Stimulated activated CD8-positive, alpha-beta memory T cell treated with anti-CD3 and anti-CD28 coated beads, Interleukin-7, amount 100 ng/mL, for 1 hour (primary cell): ENCODE measurements at places on chromosomes 12 and 14.

- no peak for DNase-seq
These were observed 606 bp downstream of the TNFAIP2 start for GRCh38 chr14:103123634-103124500.

DNA sequence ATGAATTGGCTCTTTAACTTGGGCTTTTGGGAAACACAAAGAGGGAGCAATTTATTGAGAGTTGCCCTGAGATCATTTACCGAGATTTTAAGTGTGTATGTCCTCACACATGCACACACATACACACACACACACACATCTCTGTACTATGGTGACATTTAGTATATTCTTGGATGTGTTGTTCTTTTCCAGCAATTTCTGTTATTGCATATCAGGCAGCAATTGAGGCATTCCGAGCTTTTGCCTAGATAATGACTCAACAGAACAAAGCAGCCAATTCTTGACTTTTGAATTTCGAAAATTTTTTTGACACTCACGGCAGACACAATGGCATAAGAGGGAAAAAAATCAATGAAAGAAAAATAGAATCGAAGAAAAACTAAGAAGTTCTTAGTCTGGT, 248.5 kb downstream of the DUSP6 start:
- DNase-seq = no peak

DNA sequence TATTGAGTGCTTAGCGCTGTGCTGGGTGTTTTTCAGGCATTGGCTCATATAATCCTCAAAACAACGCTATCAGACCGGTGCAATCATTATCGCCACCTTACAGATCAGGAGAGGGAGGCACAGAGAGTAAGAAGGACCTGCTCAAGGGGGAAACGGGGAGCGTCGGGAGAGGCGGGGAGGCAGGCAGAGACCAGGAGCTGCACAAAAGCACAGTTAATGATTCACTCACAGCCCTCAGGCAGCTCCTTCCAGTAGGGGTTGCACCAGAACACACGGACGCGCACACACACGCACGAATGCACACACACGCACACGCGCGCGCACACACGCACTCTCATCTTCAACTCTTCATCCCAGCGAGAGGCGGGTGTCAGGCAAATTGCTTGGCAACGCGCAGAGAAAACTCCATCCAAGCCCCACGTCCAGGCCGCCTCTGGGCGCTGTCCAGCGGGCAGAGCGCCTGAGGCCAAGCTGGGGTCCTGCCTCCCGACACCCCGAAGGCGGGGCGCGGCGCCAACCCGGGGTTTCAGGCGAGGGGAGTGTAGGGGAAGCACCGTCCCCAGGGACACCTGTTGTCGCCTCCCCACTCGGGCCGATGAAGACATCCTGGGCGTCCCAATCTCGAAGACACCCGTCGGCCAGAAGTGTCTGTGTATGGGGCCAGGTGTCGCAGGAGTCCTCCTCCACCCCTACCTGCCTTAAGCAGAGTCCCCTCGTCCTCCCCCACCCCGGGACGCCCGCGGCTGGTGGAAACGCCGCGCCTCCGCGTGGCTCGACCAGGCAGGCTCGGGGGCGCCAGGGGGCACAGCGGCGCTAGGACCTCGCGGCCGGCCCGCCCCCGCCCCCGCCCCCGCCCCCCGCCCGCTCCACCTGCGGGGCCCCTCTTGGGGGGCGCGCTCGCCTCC, 35.5 kb upstream of the STON2 start:
- no peak for DNase-seq

DNA sequence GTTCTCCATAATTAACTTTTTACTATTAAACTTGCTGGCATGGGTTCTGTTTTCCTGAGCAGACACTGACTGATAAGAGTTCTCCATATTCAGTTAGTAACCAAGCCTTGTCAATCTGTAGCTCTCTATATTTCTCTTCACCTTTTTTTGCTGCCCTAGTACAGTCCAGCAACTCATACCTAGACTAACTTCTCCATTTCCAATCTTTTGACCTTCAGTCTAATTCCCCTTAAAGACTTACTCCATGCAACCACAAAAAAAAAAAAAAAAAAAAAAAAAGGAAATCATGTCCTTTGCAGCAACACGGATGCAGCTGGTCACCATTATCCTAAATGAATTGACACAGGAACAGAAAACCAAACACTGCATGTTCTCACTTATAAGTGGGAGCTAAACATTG, 125.7 kb upstream of the KRAS start:
- no peak for DNase-seq

- peak; percentile 49 for DNase-seq
These were observed 41.9 kb upstream of the FKBP4 start for GRCh38 chr12:2752676-2753371.

DNA sequence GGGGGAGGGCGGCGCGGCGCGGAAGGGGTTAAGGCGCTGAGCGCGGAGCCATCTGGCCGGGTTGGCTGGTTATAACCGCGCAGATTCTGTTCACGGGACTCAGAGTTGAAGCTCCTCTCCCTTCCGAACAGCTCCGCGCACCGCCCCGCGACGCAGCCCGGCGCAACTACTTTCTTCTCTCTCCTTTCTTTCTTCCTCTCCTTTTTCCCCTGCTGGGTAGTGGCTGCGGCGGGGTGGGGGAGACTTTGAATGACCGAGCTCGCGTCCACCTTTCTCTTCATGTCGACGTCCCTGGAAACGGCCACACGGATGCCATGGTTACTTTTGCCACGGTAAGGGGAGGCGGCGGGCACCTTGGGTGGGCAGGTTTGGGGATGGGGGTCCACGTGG, at the start of gene NTF3:
Gene NTF3, plus strand, starts transcription at position 98 of the 390 bp plus-strand sequence. Its CDS starts 217 bp downstream, at position 315.
- DNase-seq = no peak

DNA sequence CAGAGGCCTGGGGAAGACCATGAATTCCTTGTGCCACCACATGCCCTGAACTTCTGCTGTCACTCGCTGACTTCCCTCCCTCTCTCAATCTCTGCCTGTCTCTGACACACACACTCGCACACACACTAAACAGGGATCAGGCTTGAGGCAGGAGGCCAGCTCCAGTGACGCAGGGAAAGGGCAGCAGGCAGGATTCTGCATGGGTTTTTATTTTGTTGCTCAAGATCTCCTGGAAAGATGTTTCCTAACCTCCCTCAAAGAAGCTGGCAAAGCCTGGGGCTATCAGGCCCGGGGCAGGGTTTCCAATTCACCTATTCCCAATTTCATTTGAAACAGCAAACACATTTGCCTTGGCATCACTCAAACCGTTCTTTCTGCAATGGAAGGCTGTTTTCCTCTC, 27.7 kb upstream of the PEX5 start:
- DNase-seq = no peak

DNA sequence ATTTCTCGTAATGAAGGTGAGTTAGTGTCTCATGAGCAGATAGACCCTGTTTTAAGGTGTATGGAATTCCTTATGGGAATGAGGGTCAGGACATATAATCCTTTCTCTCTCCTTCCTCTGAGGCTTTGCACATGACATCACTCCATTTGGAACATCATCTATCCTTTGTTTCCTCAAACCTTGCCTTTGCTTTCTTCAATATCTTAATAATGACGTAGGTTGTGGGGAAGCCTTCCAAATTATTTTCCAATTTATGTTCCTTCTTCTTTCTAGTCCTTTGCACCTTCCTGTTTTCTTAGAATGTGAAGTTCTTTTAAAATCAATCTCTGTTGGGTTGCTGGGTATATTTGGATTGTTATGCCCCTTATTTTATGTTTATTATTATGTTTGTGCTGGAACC, 502.9 kb upstream of the STXBP6 start:
- DNase-seq = no peak

GRCh38 chr14:85483652-85484051, 46.3 kb upstream of the FLRT2 start:
- no peak for DNase-seq

DNA sequence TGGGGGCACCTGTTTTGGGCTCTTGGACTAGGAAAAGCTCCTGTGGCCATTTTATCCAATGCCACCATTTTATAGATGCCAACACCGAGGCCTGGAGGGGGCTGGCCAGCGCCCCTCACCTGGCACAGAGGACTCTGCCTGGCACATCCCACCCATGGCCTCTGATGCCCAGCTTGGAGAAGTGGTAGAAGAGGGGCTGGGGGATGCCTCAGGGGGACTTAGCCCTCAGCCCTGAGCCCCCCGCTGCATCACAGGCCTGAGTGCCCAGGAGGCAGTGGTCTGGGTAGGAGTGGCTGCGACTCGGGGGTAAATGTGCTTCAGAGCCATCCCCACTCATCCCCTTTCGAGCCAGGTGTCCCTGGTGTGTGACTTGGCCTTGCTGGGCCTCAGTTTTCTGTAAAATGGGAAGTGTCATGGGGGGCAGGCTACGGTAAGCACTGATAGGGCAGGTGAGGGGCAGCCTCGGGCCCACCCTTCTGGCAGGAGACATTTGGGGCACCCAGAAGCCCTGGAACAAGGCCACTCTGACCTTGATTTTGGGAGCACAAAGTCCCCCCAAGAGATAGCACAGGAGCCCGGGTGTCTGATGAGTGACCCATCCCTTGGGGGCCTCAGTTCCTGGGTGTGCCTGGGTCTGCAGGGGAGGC, 22.5 kb downstream of the SH2B3 start:
- DNase-seq = no peak

DNA sequence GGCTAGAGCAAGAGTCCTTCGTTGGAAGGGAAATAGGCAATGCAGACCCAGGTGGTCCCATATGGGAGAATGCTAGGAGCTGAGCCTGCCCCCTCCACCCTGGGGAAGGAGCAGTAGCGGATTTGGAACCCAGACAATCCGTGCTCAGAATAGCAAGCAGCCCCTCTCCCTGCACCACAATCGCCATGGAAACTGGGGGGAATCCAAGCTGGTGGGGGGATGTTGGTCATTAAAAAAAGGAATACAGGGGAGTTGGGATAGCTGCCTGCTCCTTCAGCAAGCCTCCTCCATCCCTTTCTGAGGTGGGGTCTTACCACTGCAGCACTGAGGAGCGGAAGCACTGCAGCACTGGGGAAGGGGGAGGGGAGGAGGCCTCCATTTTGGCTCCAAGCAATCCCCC, 2.9 kb downstream of the RND1 start:
- no peak for DNase-seq

DNA sequence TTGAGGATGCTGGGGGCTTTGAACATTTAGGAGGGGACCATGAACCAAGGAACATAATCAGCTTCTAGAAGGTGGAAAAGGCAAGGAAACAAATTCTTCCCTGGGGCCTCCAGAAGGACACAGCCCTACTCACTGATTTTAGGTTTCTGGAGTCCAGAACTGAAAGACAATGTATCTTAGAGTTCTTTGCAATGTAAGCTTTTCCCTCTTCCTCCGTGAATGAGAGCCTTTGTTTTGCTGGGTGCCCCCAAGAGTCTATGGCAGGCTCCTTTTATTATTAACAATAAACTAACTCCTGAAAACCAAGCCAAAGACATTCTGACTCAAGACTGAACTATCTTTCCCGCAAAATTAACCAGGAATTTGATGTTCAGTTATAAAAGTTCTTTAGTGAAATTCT, 204.1 kb downstream of the STXBP6 start:
- DNase-seq = no peak

DNA sequence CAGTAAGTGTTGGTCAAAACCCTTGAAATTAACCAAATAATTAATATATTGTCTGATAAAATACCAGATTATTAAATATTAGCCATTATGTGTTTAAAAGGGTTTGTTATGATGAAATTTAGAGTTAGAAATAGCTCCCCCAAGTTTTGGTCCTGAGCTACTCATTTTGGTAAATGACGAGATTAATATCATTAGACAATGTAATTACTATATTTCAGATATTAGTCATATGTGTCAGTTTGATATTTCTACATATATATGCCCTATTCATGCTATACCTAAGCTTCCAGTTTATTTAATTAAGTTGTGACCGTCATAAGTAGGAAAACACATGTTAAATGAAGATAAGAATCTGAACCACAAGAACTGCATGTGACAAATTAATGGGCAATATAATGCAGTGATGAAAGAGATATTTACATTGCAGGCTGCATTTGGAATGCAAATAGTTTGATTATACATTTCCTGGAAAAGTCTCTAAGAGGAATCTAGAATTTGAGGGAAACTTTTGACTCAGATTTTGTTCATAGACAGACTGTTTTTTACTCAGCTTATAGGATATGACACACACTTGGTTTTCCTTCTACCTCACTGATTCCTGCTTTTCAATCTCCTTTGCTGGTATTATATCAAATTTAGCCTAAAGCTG, 70.5 kb downstream of the TBC1D30 start:
- DNase-seq = no peak

DNA sequence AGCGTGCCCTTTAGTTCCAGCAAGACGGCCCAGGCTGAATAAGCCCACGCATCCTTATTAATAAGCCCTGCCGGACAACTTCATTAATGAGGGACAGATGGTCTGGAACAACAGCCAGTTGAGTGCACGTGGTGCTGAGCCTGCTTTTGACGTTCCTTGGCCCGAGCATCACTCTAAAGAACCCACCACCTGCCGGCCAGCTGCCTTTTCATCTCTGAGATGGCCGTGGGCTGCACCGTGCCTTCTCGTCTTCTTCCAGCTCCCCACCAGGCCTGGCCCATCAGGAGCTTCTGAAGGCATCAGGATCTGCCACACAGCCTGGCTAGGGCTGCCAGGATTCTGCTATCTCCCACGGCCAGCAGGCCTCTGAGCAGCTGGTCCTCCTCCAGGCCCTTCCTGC, 80.0 kb downstream of the AACS start:
- DNase-seq = no peak

DNA sequence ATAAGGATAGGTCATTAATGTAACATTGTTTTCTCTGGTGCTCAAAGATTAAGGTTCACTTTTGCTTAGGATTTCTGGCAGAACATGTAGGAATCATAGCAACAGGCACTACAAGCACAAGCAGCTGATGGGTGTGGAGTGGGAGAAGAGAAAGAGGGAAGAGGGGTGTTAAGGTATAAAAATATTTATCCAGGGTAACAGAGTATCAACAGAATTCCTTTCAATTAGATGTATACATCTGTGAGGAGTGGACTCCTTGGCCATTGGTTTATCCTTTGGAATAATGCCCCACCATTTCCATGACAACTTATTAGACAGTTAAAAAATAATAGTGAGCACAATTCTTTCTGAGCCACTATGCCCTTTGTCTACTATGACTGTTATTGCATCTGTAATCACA, 388.3 kb upstream of the DDHD1 start:
- DNase-seq = no peak

- no peak for DNase-seq
These were observed 58.9 kb upstream of the FBXO33 start for GRCh38 chr14:39491134-39491571.

GRCh38 chr12:2550561-2551411, 244.0 kb upstream of the FKBP4 start:
- DNase-seq = no peak

GRCh38 chr12:32515137-32515873, 115.9 kb downstream of the FGD4 start:
- no peak for DNase-seq

GRCh38 chr12:113333877-113334785, 778 bp downstream of the SLC8B1 start:
- no peak for DNase-seq

GRCh38 chr12:102498471-102498870, 18.1 kb upstream of the IGF1 start:
- no peak for DNase-seq

GRCh38 chr14:34733245-34733644, 18.9 kb upstream of the CFL2 start:
- no peak for DNase-seq

GRCh38 chr14:43249116-43249515, 1258.0 kb downstream of the FSCB start:
- no peak for DNase-seq

- no peak for DNase-seq
These were observed 44.7 kb downstream of the PALS1 start for GRCh38 chr14:67285876-67286452.
